ENCODE measurements at places on chromosomes 12 and 14.

GRCh38 chr14:64745511-64746091, 41.4 kb downstream of the PLEKHG3 start:
- no peak for DNase-seq

DNA sequence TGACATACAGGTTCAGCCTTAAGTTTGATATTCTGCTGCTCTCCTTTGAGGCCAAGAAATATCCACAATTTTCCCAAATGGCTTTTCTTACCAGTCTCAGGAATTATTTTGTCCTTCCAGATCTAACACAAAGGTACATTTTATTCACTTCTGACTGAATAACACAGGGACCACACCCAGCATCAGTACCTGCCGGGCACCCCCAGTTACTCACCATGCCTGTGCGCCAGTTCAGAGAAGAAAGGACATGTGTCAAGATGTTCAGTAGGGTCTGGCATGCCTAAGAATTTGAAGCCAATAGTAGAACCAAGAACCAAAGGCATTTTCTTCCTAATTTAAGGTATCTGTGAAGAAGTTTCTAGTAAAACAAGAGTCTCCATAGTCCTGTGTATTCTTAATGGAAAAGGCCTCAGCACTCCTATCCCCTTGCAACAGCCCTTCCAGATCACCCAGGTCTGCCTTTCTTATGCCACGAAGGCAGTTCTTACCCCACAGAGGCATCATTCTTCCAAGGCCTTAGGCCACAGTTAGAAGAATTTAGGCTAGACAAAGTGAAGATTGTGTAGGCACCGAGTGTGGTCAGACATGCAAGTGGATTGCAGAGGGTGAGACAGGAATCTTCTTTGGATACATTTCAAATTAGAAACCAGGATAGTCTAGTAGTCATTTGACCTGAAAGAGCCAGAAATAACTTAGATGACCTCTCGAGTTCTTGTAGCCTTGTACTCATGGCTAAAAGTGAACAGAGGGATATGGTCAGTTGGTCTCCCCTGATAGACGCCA, 140.1 kb upstream of the HIF1A start:
- DNase-seq: no peak

DNA sequence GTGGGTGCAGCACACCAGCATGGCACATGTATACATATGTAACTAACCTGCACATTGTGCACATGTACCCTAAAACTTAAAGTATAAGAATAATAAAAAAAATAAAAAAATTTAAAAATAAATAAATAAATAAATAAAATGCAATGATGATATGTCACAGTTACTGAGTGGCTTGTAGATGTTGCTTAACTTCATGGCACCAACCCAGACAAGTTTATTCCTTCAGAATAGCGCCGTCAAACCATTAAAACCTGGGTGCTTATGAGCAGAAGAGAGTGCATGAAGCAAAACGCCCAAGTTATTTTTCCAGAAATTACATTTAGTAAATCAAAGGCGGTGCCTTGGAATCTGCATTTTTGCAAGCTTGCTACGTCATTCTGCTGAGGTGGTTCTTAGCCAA, 417.9 kb downstream of the AEBP2 start:
- no peak for DNase-seq

- DNase-seq: no peak
These were observed 468.0 kb upstream of the SYT1 start for GRCh38 chr12:78396538-78396937.

GRCh38 chr14:72753044-72753710, 140.7 kb downstream of the DPF3 start:
- no peak for DNase-seq
